ENCODE measurements at places on chromosomes 1 and 21.
A peak's percentile ranks its signal among the peaks of the same experiment; 100 is the strongest.

DNA sequence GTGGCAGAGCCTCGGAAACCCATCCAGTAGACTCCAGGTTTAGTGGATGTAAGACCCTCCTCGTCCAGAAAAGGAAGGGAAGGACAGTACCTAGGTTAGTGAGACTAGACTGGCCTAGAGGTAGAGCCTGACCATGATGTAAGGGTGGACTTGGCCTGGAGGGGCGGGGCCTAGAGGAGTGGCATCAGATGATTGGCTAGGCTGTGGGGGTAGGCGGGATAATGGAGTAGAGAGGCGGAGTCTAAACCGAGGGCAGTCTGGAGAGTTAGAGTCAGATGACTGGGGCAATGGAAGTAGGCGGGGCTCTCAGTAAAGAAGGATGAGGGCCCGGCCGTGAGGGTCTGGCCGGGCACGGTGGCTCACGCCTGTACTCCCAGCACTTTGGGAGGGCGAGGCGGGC is 70.1 kb downstream of the EPHB2 start:
- DNase-seq: peak; percentile 44

- DNase-seq: no peak
Measured at GRCh38 chr1:20137055-20137454, 2.1 kb upstream of the PLA2G2F start.

DNA sequence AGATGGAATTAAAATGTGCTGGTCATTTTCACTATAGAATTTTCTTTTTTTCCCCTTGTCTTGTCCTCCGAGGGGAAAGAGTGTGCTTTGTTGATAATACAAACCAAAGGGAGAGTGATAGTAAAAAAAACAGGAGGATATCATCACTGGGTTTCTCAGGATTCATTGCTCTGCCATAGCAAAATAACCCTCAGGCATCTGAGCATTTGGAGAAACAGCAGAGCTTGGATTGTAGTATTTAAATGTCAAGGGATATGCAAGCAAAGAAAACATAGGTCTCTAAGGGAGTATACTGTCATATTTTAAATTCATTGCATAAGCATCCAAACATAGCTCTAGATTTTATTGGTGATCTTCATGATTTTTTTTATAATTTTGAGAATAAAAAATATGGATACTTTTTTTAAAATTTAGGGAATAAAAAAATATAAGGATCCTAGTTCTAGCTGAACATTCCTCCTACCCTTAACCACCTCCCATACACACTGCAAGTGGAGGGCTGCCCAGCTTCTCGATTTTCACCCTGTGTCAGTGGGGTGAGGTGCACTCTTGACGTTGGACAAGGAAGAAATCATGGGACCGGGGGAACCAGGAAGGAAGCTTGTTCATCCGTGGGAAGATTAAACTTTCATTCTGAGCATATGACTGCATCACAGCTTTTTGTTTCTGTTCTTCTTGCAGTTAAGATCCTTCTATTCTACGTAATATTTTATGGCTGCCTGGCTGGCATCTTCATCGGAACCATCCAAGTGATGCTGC is 4.4 kb downstream of the ATP1B1 start:
- no peak for DNase-seq

- no peak for DNase-seq
Measured at GRCh38 chr1:90400131-90400530, 317.0 kb downstream of the BARHL2 start.

GRCh38 chr21:42317826-42318746 is 2.9 kb upstream of the TFF3 start:
- no peak for DNase-seq

- peak; percentile 68 for DNase-seq
Measured at GRCh38 chr1:161439280-161440232, 65.7 kb upstream of the FCGR2A start.

DNA sequence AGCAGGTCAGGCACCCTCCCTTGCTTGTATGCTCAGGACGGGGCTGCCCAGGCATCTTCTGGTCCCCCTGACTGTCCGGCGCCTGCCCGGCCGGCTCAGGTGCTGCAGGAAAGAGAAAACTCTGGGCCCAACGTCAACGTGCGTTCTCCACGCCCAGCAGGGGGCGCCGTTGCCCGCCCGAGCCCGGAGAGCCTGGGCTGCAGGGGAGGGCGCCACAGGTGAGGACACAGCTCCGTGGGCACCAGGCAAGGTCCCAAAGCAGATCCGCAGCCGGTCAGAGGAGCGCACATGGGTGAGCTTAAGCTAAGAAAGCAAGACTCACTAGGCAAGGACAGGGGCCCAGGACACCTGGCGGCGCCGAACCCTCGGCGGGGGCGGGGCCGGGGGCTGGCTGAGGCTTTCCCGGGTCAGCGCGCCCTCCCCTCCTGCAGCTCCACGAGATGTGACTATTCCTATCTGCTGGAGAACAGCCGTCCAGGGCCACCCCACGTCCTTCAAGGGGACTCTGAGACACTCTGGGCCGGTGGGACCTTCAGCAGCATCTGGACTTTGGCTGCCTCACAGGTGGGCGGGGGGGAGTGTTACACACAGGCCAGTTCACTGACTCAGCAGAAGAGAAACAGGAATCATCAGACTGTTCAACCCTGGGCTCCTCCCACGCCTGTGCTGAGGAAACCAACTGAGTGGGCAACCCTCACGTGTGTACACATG is 29.3 kb downstream of the KRTAP10-1 start:
- DNase-seq: peak; percentile 75

GRCh38 chr1:198258491-198258890 is 101.7 kb downstream of the NEK7 start:
- peak; percentile 22 for DNase-seq

GRCh38 chr1:29280409-29281131 is 44.2 kb downstream of the PTPRU start:
- DNase-seq: no peak

DNA sequence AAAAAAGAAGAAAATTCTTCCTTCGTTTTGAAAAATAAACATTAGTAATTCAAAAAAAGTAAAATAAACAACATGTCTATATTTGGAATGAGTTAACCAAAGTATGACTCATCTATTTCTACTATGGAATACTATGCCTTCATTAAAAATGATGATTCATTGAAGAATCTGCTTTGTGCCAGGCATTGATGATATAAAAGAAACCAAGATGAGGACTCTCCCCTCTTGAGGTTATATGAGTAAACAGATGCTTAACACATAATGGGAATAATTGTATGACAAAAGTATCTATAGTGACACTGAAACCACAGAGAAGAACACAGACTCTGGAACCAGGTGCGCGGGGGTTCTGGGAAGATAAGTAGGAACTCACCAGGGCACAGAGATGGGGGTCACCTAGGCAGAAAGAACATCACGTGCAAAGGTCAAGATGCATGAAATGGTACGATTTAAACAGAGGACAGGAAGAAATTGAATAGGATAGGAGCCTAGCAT is 18.8 kb downstream of the ELF3 start:
- DNase-seq: peak; percentile 26

DNA sequence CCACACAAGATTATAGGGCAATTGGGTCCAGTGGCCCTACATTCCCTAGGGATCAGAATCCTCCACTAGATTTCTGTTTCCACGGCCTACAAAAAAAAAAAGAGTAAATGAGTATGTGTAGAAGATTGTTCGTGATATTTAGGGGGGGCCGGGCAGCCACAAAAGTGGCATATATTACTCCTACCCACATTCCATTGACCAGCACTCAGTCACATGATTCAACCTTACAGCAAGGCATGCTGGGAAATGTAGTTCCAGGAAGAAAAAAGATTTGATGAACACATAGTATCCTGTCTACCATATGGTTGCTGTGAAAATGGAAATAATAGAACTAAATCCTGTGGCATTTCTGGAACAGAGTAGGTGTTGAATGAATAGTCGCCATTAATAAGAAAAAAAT is 43.4 kb upstream of the GJB5 start:
- peak; percentile 16 for DNase-seq
